Pulmonary artery endothelial cell (primary cell): ENCODE measurements at places on chromosomes 13 and 19. TPM values are rescaled to one million over a fixed set of nuclear protein-coding genes. Genes with fewer than 3 reads are reported as not detected.

GRCh38 chr13:113075711-113076110 is 29.9 kb upstream of the F7 start:
- no peak for DNase-seq

DNA sequence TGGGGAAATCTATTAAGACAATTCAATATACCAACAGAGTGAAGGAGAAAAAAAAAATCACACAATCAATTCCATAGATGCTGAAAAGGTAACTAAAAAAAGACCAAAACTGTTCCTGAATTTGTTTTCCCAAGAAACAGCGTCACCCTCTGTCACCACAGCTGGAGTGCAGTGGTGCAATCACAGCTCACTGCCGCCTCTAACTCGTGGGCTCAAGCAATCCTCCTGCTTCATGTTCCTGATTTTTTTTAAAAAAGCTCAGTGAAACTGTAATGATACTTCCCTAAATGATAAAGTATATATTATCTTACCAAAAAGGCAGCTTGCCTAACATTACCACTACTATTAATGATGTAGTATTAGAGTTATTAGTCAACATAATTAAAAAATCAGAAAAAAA is 19.6 kb upstream of the ZFP14 start:
- no peak for DNase-seq

DNA sequence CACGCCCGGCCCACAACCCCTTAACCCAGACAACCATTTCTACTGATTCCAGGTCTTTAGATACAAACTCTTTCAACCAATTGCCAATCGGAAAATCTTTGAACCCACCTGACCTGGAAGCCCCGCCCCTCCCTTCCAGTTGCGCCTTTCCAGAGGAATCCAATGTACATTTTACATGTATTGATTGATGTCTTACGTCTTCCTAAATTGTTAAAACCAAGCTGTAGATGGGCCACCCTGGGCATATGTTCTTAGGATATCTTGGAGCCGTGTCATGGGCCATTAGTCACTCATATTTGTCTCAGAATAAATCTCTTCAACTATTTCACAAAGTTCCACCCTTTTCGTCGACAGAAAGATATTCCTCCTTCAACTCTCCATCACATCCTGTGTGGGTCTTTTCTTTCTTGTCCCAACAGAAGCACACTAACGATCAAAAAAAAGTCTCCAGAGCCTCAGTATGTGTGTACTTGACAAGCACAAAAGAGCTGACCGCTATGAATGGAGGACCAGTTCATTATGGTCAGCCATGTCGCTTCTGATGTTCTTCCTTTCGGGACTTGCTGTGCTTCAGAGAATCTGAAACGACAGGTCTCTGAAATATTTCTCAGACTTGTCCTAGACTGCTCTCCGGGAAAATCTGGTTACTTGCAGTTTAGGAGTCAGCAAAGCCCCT is 601 bp upstream of the ZNF749 start:
- no peak for DNase-seq

- no peak for DNase-seq
Observed at GRCh38 chr19:33860312-33861090, 63.8 kb downstream of the KCTD15 start.

GRCh38 chr19:6185835-6186834 is 50.7 kb downstream of the ACSBG2 start:
- no peak for DNase-seq

DNA sequence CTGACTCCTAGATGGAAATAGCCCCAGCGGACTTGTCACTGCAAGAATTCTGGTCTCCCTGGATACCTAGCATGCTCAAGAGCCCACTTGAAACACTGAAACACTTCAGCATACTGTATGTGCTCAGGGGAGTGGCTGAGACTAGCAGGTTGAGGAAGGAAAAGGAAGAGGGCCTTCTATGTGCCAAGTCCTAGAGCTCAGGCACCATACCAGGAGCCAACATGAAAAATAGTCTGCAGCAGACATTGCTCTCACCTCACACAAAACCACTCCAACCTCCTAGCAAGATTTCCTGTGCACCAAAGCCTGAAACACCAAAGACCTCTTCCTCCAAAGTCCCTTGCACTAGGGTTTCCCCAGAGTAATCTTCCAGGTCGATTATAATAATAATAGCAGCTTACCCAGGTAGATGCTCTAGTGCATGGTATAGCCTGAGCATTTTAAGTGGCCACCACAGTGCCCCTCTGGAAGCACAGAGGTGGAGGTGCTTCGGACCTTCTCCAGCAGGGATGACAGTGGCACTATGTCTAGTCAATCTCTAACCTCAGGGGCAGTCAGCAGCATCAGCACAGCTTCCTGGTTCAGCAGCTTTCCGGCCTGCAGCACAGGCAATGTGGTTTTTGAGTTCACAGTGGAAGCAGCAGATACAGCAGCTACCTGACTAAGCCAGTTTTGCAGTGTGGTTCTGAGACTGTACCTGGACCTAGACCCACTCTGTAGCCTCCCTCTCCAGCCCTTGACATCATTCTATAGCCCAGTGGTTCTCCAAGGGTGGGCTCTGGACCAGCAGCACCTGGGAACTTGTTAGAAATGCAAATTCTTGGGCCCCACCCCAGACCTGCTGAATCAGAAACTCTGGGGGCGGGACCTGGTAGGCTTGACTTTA is 45.6 kb upstream of the UBE2L5 start:
- DNase-seq = no peak

DNA sequence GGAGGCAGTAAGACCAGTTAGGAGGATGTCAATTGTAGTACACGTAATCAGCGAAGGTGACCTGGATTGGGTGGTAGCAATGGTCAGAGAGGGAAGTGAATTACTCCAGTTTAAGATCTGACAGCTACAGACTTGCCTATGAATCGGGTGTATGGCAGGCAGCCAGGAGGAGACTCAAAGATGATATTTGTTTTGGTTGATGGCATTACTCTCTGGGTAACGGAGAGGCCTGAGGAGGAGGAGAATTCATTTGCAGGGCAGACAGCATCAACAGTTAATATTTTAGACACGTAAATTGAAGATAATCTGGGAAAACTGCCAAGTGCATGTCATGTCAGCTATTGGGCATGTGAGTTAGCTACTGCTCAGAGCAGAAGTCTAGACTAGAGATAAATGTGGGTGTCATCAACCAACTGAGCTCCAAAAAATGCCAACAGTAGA is 109.2 kb downstream of the SGCG start:
- DNase-seq = no peak

Gene CGB5
- not detected in 2 replicates for total RNA-seq

Gene FCHO1
- 0.56 and 1.1 TPM in 2 replicates for total RNA-seq

Gene MEIOSIN
- not detected in 2 replicates for total RNA-seq

Gene GSX1
- total RNA-seq = not detected in 2 replicates

Gene ADGRE2
- total RNA-seq = not detected in 2 replicates

Gene DKKL1
- total RNA-seq = 0.14 TPM in 1 of 2 replicates, not detected in the other
